NCI-H774 (cell line): ENCODE measurements at places on chromosomes 16 and 17.

GRCh38 chr17:17672453-17673368 lies 8.5 kb upstream of the RAI1 start:
- DNase-seq, result no peak

GRCh38 chr16:71848622-71849021 lies 2.8 kb downstream of the ATXN1L start:
- no peak for DNase-seq

DNA sequence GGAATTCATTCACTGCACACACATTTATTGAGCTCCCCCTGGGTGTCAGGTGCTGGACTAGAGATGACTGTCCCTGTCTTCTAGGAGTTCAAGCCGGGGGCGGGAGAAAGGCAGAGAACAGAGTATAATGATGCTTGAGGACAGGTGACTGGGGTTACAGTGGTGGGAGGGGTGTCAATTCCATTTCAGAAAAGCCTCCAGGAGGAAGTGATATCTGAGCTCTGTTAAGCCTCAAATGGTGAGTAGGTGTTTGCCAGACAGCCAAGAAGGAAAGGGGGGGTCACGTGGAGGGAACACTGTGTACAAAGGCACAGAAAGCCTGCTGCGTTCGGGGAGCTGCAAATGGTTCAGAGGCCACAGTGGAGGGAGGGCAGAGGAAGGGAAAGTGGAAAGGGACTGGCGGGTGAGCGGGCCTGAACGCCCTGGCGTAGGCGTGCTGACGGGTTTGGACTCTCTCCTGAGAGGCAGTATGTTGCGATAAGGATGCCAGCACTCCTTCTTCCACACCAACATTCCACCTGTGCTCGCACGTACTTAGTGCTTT lies 9.7 kb upstream of the NXPH3 start:
- DNase-seq, result no peak

DNA sequence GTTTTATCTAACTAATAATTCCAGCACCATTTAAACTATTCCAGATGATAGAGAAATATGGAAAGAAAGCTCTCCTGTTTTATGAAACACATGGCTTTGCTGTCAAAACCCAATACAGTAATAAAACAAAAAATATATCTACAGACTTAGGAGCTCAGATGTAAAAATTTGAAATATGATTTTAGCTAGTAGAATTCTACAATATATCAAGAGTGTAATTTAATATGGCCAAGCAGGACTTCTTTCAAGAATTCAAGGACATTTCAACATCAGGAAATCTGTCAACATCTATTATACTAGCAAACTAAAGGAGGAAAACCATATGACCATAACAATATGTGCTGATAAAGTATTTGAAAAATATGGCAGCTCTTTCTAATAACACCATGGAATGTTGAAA lies 57.5 kb downstream of the CCDC182 start:
- no peak for DNase-seq

- no peak for DNase-seq
Observed at GRCh38 chr17:63542218-63542545, 8.1 kb upstream of the DCAF7 start.
